ENCODE measurements at places on chromosomes 12 and 14. TPM values are rescaled to one million over a fixed set of nuclear protein-coding genes. Genes with fewer than 3 reads are reported as not detected.

- no peak for DNase-seq
Measured at GRCh38 chr12:12797794-12798152, 12.3 kb downstream of the APOLD1 start.

GRCh38 chr12:113432986-113433385 lies 10.8 kb downstream of the SDSL start:
- DNase-seq: no peak

- no peak for DNase-seq
Measured at GRCh38 chr14:96270565-96271420, 14.8 kb downstream of the BDKRB1 start.

- no peak for DNase-seq
Measured at GRCh38 chr12:96143392-96143791, 50.8 kb upstream of the ELK3 start.

- DNase-seq: no peak
Measured at GRCh38 chr14:105986894-105987284, 460.5 kb downstream of the TMEM121 start.

- no peak for DNase-seq
Measured at GRCh38 chr14:60758885-60759284, 24.3 kb downstream of the MNAT1 start.

GRCh38 chr12:109621901-109622364 lies 48.3 kb downstream of the MVK start:
- DNase-seq: no peak

GRCh38 chr14:93079321-93079720 lies 36.4 kb downstream of the ITPK1 start:
- no peak for DNase-seq

GRCh38 chr12:125065021-125065918 lies at the start of gene AACS:
TSS of gene AACS (plus strand) at chr12:125065435. CDS start at chr12:125065585, 150 bp downstream.
- DNase-seq: peak; percentile 71

GRCh38 chr12:79366374-79366773 lies 324.4 kb downstream of the PAWR start:
- no peak for DNase-seq

DNA sequence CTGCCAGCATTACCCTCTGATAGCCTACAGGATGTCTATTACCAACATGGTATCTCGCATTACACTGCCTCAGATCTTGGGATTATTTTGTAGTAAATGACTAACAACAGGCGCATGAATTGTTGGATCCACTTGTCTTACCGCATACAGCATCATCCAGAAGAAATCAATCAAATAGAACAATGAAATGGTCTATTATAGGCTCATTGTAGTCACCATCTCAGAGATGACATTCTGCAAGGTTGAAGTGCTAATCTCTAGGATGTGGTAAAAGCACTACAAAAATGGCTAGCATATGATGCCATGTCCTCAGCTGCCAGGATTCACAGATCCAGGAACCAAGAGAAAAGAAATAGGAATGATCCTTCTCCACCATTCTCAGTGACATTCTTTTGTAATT lies 52.0 kb downstream of the WASHC3 start:
- DNase-seq: no peak

GRCh38 chr14:76228138-76228537 lies 76.4 kb downstream of the GPATCH2L start:
- no peak for DNase-seq

DNA sequence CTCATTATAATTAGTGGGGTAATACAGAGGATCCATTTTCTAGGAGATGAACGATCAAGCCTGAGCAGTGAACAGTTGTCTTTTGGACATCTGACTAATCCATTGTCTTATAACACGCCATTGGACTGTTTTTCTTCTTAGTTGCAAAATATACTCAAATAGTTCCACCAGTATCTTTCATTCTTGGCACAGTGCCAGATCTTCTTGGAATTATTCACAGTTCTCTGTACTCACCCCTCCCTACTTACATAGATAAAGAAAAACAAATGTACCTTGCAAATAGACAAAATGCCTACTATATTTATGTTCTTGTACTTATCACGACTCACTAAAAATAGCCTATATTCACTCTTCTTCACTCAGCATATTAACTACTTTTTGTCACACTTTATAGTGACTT lies 3.8 kb downstream of the CBLN3 start:
- DNase-seq: peak; percentile 20

GRCh38 chr12:29754235-29755189 lies 29.2 kb downstream of the TMTC1 start:
- no peak for DNase-seq

DNA sequence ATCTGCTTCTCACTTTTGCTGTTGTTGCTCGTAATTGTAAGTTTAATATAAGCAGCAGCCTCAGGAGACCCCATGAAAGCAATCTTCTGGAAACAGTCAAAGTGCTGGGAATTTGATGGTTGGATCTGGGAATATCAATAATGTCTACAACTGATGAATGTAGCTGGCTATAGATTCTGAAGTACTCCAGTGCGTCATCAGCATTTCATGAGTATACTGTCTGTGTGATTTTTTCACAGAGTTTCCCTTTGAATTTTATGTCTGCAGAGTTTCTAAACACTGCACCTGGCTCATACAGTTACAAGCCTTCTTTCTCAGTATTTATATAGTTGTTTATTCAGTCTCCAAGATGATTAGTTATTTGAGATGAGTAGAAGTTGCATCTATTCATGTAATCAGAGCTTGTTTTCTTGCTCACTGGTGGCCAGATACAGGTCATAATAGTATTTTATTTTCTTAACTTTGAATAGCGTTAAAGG lies 222.3 kb downstream of the RAD51B start:
- DNase-seq: no peak

- DNase-seq: no peak
Measured at GRCh38 chr14:33610121-33610520, 340.8 kb downstream of the EGLN3 start.

DNA sequence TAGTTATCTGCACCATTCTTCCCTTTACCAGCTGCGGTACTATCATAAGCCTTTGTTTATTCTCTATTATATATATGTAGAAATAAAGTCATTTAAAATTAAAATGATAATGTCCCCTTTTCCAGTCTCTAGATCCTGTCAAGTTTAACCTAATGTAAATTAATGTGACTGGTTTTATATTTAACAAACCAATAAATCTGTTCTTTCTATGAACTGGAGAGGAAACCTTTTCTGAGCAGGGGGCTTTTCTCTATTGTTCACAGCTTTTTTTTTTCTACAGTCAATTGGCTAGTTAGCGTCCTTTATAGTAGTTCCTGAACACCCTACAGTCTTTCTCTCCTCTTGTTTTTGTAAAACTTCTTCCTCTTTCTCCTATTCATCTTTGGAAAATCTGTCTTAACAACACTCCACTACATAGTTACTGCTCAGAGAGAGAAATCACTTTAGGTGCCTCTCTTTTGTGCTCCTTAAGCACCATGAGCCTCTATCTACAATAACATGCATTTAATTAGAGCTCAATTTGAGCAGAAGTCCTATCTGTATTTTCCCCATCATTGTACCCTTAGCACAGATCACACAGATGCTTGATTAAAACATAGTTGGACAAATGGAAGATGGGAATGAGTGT lies 332.6 kb upstream of the SYT1 start:
- no peak for DNase-seq

- no peak for DNase-seq
Measured at GRCh38 chr12:20274008-20274407, 94.3 kb upstream of the PDE3A start.

DNA sequence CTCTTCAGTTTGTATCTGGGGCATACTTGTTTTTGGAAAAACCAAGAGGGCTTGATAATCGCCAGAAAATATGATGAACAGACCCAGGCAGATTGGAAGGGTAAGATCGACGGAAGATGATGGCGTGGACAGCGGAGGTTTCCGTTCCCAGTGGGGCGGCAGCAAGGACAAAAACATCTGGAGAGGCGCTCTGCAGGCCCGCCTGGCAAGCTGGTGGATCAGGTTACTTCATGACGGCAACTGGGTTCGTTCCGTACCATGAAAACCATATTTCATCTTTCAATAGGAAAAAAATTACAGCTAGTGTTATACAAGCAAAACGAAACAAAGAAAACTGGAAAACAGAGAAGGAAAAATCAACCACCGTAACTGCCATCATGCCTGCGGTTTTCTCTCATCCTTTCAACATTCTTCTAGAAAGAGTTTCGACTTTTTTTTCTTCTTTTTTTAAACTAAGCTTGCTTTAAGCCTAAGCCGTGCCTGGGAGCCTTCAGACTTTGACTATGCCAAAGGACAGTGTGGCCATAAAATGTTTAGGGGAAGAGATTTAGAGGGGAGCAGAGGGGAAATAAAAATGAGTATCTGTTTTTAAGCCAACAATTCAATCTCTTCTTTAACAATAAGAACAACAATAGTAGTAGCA lies 210.5 kb downstream of the FOXN3 start:
- no peak for DNase-seq

DNA sequence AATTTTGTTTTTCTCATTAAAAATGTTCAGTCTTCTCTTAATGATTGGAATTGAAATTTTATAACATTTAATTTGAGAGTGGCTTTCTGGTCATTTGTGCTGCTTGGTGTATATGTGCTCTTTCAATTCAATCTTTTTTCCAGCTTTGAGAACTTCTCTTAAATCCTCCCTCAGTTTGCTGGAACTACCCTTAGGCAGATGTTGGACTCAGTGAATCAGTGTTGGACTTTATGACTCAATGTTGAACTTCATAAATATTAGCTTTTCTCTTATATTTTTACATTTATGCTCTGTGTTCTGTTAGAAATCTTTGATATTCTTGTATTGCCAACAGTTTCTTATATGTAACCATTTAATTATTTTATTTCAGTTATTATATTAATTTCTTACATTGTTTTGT lies 935.5 kb upstream of the FBXO33 start:
- no peak for DNase-seq

PLD4 gene
- not detected for total RNA-seq

HOXC10 gene
- 3.2 TPM for total RNA-seq

FGF23 gene
- not detected for total RNA-seq

TPCN1 gene
- total RNA-seq: 17.0 TPM

MYO1H gene
- not detected for total RNA-seq

ATP23 gene
- total RNA-seq: 275 TPM

CMKLR1 gene
- not detected for total RNA-seq

FLRT2 gene
- 15.8 TPM for total RNA-seq

Data from SJSA1 (cell line).